ENCODE measurements at places on chromosomes 4 and X.

- DNase-seq, result no peak
These were observed 25.9 kb upstream of the FGFR3 start for GRCh38 chr4:1767061-1767769.

GRCh38 chr4:16117164-16117563 lies 33.3 kb upstream of the PROM1 start:
- DNase-seq, result no peak

DNA sequence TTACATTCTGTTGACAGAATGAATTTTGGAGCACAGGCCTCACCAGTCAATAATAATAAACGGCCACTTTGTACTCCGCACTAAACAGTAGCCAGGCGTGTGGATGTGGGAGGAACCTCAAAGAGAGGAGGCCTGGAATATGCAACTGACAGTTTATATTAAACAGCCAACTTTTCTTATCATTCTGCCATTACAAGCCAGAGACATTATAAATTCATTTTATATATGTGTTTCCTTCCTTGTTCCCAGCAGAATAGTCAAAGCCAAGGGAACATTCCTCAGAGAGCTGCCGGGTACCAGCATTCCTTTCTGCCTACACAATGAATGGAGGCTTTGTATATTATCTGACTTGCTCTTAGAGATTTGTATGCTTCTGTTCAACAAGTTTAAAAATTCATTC lies 436.5 kb upstream of the FTHL17 start:
- no peak for DNase-seq

DNA sequence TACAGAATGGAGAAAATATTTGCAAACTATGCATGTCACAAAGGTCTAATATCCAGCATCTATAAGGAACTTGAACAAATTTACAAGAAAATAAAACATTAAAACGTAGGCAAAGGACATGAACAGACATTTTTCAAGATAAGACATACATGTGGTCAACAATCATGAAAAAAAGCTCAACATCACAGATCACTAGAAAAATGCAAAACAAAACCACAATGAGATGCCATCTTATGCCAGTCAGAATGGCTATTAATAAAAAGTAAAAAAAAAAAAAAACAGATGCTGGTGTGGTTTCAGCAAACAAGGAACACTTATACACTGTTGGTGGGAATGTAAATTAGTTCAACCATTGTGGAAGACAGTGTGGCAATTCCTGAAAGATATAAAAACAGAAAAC lies 75.8 kb upstream of the IL13RA2 start:
- no peak for DNase-seq

DNA sequence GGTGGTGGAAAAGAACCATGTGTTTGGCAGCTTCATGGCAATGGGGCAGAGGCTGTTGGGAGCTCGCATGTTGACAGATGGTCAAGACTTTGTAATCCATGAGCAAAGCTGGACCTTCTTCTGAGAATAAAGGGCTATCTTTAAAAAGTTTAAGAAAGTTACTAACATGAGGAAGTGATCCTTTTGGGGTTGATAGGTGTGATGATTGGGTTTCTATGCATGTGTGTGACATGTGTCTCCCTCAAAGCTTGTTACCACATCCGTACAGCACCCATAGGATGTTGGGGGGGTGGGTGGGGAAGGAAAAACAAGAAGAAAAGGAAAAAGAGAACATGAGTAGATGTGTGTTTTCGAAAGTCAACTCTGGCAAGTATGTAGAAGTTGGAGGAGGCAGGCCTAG lies 123.0 kb upstream of the TLR3 start:
- no peak for DNase-seq

DNA sequence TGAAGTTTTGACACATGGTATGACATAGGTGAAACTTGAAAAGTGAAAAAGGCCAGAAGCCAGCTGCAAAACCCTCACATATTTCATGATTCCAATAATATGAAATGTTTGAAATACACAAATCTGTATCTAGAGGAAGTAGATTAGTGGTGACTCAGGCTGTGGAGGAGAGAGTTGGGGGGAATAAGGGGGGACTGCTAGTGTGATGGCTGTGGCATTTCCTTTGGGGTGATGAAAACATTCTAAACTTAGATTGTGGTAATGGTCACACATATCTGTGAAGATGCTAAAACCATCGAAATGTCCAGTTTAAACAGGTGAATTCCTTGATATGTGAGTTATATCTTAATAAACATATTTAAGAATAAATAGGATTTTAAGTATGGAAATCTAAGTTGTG lies 343.5 kb upstream of the SFRP2 start:
- DNase-seq, result no peak

GRCh38 chr4:53012738-53013137 lies 150.6 kb downstream of the RASL11B start:
- no peak for DNase-seq

Measured in NCI-H1417 treated with DMSO at 0.1 percent for 48 hours (cell line).